NCI-H1930 (cell line): ENCODE measurements at places on chromosomes 3 and 15.

- DNase-seq = no peak
These were observed 18.9 kb upstream of the RPL29 start for GRCh38 chr3:52014613-52015012.

- no peak for DNase-seq
These were observed 69.0 kb downstream of the MINAR1 start for GRCh38 chr15:79501086-79501485.

- no peak for DNase-seq
These were observed 84.3 kb downstream of the ARPP21 start for GRCh38 chr3:35723480-35724097.

DNA sequence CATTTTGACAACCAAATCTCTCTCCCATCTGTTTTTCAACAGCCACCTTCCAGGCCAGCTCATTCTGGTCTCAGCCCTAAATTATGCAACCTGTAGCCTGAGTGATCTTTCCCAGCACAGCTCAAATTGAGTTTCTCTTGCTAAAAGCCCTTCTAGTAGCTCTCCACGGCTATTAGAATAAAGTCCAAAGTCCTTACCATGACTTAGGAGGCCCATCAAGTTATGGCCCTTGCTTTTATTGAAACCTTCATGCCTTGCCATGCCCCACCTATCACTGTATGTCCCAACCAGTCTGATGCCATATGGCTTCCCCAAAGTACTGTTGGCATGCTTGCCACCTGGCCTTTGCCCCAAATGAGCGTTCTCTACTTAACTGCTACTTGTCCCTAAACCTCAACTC lies 303.5 kb upstream of the GADL1 start:
- no peak for DNase-seq

- no peak for DNase-seq
These were observed 12.1 kb upstream of the POU1F1 start for GRCh38 chr3:87288446-87288845.

- DNase-seq = no peak
These were observed 53.8 kb upstream of the SEC22A start for GRCh38 chr3:123147754-123148535.

GRCh38 chr3:164897342-164897741 lies 181.0 kb downstream of the SI start:
- DNase-seq = no peak

GRCh38 chr15:101140697-101141065 lies 111.2 kb downstream of the CHSY1 start:
- no peak for DNase-seq

DNA sequence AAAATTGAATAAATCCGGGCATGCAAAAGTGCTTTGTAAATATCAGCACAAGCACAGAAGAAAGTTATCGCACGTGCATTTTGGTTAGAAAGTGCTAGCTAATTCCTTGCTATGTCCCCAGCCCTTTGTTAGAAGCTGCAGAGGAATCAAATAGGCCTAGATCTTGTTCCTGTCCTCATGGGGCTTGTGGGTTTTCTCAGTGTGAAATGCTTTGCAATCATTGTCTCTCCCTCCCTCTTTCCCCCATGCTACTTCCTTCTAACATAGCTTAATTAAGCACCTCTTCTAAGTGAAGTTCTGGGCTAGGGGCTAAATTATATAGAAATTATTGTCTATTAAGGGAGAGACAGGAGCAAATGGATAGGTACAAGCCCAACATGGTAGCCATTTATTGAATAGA lies 271.7 kb downstream of the RPLP1 start:
- no peak for DNase-seq

DNA sequence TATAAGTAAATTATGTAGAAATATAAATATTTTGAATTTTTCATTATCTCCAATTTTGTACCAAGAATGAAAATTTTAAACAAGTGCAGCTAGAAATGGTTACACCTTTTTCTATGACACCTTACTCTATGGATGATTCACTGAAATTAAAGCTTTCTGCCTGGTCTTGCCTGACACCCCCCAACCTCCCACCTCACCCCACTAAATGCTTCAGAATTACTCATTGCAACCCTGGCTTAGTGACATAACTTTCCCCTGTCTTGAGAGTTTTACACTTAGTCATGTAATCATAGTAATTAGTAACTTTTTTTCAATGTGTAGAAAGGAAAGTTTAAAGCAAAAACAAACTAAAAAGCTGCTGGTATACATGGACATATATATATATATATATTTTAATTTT lies 42.0 kb upstream of the MEIS2 start:
- DNase-seq = no peak

GRCh38 chr3:81788610-81789009 lies 27.2 kb upstream of the GBE1 start:
- DNase-seq = no peak

GRCh38 chr3:12231431-12231830 lies 57.4 kb upstream of the PPARG start:
- DNase-seq = no peak

- no peak for DNase-seq
These were observed 224.0 kb downstream of the DPH6 start for GRCh38 chr15:35321926-35322325.

GRCh38 chr15:60713119-60714084 lies 234.5 kb upstream of the ICE2 start:
- no peak for DNase-seq

GRCh38 chr3:59820352-59820934 lies 770.6 kb upstream of the CFAP20DC start:
- no peak for DNase-seq

DNA sequence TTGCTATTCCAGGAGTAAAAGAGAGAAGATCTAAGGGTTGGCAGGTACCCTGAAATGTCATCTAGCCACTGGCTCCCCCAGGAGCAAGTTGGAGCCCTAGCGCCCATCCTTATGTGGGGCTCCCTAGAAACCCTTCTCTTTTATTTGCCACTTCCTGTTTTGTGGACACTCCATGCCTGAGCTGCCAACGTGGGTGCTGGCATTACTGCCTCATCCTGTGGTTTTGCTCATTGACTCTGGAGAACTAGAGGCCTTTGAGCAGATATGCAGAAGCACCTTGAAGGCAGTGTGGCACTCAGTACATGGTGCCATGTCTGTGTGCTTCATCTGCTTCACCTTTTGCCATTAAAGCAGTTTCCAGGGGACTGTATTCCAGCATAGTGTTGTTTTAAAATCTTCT lies 8.1 kb downstream of the EDEM1 start:
- no peak for DNase-seq

DNA sequence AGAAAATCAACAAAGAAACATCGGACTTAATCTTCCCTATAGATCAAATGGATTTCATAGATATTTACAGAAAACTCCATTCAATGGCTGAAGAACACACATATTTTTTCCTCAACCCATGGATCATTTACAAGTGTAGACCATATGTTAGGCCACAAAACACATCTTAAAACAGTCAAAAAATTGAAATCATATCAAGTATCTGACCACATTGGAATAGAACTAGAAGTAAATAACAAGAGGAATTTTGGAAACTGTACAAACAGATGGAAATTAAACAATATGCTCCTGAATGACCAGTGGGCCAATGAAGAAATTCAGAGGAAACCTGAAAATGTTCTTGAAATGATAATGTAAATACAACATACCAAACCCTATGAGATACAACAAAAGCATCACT lies 323.1 kb upstream of the GPR149 start:
- DNase-seq = no peak

DNA sequence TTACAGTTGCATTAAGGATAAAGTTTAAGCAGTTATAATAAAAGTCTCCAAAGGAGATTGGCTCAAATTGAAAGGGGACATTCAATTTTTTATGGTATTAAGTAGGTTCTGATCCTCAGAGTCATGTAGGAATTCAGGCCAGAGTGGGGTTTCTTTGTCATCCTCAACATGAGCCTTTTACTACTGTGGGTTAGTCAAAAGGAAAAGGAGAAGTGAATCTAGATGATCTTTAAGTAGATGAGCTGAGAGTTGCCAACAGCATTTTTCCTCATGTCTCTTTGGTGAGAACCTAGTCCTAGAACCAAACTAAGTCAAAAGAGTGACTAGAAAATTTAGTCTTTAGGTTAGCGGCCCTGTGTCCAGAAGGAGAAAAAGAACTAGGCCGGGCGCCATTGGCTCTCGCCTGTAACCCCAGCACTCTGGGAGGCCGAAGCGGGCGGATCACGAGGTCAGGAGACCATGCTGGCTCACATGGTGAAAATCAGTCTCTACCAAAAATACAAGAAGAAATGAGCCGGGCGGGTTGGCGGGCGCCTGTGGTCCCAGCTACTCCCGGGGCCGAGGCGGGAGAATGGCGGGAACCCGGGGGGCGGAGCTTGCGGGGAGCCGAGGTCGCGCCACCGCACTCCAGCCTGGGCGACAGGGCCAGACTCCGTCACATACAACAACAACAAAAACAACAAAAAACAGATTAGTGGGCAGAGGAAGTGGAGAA lies 4.2 kb upstream of the CHL1 start:
- no peak for DNase-seq

GRCh38 chr3:187044206-187044605 lies 95.1 kb downstream of the RPL39L start:
- DNase-seq = no peak

DNA sequence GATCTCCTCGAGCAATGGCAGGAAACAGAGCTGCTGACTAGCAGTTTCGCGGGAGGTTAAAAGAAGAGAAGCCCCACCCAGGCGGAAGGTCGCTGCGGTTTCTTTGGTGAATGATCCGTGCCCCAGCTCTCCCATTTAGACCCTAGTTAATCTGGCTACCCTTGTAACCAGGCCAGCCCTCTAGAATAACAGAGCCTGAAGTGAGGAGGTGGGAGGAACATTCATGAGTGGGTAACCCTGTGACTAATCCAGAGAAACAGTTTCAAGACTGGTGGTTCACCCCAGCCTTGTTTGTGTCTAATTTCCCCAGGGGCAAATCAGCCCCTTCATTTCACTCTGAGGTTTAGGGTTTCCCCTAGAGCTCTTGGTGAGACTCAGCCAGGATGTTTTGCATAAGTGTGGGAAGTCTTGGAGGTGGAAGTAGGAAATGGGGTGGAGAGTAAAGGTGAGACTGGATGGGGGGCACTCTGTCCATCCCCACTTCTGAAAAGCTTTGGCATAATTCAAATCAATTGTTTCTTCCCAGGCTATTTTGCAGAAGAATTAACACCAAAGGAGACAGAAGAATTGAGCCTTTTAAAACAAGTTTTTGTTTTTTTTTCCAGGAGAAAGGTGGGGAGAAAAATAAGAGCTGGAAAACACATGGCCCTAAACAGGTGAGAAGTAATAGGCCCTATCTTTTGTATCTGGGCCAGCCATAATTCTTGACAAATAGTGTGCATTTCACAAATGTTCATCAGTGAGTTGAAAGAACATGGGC lies 303.1 kb downstream of the RPLP1 start:
- DNase-seq = no peak

GRCh38 chr3:331881-332280 lies 135.3 kb downstream of the CHL1 start:
- no peak for DNase-seq

GRCh38 chr15:100235030-100235617 lies 106.7 kb downstream of the ADAMTS17 start:
- DNase-seq = no peak

DNA sequence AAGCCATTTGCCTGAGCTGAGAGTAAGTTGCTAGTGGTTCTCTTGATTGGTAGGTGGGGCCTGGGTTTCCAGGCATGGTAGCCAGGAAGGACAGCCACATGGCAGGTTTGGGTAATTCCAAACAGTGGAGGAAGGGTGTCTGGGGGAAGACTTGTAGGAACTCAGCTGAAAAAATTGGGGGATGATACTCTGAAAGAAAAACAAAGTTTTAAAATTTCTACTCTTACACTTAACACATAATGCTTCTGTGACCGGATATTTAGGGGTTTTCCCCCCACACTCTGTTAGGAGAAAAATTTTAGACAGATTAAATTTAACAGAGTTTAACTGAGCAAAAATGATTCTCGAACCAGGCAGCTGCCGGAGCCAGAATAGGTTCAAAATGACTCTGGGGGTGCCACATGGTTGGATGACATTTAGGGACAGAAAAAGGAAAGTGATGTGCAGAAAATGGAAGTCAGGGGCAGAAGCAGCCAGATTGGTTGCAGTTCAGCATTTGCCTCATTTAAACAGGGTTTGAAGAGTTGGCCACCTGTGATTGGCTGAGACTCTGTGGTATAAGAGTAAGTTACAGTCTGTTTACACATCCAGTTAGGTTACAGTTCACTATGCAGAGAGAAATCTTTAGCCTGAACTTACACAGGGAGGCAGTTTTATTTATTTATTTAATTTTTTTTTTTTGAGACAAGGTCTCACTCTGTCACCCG lies 8.1 kb downstream of the B2M start:
- no peak for DNase-seq

- DNase-seq = no peak
These were observed 35.2 kb downstream of the USP13 start for GRCh38 chr3:179687967-179688535.

DNA sequence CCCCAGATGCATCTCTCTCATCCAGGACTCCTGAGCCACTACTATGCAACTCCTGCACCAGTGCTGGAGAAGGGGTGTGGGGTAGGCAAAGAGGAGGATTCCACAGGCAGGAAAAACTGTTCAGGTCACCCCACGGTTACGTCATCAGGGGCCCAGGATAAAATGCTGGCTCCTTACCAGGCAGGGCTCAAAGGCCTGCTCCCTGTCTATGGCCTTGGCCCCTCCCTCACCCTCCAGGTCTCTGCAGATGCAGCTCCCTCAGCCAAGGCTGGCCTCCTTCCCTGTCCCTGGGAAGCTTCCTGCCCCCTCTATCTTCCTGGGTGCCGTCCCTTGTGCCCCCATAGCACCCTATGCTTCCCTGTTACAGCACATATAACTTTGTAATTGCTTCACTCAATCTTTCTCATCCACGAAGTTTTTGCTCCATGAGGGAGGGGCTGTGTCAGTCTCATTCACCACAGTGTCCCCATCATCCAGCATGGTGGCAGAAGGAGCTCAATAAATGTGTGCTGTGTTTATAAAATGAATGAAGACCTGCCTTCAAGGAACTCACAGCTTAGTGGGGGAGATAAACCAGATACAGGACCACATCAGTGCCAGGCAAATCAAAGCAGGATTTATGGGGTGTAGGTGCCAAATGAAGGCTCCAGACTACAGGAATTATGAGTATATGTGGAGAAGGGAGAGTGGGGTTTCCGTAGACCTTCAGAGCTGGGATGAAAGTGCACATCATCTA lies 18.6 kb downstream of the KBTBD13 start:
- DNase-seq = no peak

DNA sequence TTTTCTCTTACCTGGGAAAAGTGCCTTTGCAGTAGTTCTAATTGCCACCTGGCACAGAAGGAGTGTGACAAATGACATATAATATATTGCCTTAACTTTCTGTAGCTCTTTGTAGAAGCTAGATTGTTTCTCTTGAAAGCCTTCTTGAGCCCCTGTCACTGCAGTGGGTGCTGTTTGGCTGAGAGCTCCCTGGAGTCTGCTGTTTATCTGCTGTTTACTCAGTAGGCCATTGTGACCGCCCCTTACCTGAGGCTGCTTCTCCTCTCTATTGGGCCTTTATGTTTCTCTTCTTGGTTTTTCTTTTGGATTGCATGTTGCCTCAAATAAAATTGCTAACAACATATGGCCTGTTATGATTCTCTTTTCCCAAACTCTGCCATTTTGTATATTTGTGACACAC lies 16.7 kb downstream of the MAP2K5 start:
- DNase-seq = no peak
